Trophoblast cell (in vitro differentiated cells and primary cell): ENCODE measurements at places on chromosomes 7 and 10.
A peak's percentile ranks its signal among the peaks of the same experiment; 100 is the strongest.

GRCh38 chr7:94355454-94355853 is 39.2 kb upstream of the COL1A2 start:
- no peak for DNase-seq

DNA sequence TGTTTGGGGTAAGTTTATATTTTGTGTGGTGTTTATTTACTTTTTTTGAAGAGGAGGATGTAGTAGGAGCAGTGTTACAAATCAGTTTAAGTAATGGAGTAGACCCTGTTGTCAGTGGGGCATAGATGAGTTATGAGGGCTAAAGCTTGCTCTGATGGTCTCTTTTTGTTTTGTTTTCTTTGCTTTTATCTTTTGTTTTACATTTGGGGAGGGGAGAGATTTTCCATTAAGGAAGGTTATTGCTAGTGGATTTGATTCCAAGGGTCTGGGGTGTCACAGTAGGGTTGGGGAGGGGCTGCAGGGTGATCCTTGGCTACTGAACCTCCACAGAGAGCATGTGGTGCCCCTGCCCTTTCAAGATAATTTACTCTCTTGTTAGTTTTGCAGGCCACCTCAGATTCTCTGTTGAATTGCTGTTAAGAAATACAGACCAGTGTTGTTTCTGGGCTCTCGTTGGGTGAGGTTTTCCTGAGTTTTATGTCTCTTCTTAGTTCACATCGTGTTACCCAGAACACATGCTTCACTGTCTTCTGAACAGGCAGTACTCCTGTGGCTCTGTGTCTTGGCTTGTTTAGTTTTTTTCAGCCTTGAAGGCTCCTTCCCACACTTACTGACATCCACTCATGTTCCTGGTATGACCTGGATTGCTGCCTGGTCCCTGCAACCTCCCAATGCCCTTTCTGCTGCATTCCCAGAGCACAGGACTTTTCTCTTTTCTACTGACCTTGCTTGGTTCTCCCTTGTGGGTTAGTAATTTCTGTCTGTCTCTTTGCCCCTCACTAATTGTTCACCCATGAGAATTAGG is 4.2 kb downstream of the KIFBP start:
- DNase-seq: no peak

DNA sequence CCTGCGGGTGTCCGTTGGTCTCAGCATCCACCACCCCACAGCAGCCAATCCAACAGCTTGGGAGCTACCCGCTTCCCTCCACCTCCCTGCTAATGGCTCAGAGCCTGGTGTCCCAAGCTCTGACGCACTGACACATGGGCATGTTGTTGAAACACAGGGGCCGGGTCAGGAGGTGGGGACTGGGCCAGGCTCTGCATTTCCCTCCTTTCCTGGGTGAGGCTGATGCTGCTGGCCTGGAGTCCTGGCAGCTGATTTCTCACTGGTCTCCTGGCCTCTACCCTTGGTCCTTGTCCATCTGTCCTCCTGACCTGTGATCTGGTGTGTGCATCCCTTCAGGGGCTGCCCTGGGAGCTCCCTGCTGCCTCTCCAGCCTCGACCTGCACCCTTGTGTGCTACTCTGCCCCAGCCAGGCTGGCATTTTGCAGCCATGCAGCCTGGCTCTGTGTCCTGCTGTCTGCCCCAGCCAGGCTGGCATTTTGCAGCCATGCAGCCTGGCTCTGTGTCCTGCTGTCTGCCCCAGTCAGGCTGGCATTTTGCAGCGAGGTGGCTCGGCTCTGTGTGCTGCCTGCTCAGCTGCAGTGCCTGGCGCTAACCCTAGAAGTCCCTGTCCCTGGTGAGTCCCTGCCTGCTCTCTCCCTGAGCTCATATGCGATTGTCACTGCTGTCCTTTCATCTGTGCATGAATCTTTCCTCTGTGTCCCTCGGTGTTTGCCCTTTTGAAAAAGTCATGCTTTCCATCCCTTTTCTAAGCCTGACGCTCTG is 14.0 kb downstream of the AMZ1 start:
- no peak for DNase-seq

DNA sequence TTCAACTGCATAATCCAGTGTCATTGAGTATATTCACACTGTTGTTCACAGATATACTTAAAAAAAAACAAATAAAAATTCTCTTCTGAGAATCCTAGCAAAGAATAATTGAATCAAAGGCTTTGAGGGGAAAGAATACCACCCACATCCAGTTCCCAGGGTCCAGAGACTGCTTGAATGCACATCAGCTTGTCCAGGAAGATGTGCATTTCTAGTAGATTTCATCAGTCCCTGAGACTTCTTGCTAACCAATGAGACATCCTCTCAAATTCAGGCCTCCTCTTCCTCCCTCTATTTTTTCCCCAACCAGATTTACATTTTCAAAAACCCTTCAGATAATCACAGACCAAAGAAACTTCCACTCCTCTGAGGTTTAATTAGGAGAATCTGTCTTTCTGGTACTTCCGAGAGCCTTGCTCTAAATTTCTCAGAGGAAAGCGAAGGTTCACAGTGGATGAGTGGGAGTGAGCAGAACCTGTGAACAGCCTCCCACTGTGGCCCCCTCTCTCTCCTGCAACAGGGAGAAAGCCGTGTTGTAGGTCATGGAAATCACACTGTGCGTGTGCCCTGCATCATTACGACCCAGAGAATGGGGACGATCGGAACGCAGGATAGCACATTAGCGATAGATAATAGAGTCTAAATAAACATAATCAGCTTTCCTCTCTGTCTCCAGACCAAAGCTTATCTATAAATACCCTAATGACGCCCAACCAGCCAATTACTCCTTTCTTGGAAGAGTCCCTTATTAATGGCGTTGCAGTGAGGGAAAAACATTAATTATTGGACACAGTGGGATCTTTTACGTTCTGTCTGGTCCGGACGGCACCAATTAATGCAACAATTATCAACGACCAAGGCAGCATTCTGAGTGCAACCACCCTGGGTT is 212.5 kb downstream of the EMX2 start:
- DNase-seq: no peak

- DNase-seq: no peak
Measured at GRCh38 chr7:156438011-156438410, 202.6 kb upstream of the RNF32 start.

- no peak for DNase-seq
Measured at GRCh38 chr10:71589617-71590551, 129.7 kb downstream of the C10orf105 start.

- peak; percentile 69 for DNase-seq
Measured at GRCh38 chr7:83410989-83411591, 237.8 kb downstream of the SEMA3E start.

DNA sequence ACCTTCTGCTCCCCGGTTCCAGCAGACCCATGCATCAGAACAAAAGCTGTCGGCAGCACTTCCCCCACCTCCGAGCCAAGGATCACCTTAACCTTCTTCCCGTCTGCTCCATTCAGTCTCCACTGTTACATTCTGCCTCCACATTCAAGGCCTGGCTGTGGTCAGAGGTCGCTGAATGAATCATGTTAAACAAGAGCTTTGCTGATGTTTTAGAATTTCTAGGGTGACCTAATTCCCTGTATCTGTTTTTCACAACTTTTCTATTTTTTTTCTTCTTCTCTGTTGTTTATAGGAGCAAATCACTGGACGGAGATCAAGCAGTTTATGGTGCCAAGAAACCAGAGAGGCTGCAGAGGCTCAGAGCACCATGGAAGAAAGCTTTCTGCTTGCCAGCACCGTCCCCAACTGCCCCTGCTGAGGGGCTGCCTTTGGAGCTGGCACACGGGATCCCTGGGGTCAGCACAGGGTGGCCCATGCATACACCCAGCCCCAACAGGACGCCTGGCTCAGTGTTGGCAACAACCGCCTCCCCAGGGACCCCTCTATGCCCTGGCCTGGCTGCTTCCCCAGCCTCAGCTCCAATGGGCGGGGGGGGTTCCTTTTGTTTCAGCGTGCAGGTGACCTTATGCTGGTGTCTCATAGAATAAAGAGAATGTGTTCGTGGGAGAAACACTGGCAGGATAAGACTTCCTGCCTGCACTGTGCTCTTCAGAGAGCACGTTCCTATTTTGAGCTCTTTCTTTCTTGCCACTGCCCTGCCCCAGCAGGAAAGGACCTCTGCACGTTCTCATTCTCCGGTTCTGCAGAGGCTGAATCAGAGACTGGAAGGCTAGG is 182.7 kb upstream of the LYZL2 start:
- no peak for DNase-seq

DNA sequence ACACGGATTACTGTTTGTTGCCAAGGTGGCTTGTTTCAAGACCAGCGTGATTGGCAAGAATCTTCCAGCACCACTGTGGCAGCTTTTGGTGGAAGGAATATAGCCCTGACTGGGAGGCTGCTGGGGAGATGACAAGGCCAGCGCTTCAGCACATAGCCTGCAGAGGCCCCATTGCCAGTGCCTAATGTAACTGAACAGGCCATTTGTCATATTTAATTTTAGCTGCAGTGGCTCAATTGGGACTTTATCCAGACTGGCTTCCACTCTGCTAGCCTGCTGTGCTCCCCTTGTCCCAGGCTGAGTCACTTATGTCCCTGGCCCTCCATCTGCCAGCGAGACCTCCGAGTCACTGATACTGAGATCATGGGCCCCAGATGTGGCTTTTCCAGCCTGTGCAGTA is 483.1 kb downstream of the GALNT17 start:
- no peak for DNase-seq

DNA sequence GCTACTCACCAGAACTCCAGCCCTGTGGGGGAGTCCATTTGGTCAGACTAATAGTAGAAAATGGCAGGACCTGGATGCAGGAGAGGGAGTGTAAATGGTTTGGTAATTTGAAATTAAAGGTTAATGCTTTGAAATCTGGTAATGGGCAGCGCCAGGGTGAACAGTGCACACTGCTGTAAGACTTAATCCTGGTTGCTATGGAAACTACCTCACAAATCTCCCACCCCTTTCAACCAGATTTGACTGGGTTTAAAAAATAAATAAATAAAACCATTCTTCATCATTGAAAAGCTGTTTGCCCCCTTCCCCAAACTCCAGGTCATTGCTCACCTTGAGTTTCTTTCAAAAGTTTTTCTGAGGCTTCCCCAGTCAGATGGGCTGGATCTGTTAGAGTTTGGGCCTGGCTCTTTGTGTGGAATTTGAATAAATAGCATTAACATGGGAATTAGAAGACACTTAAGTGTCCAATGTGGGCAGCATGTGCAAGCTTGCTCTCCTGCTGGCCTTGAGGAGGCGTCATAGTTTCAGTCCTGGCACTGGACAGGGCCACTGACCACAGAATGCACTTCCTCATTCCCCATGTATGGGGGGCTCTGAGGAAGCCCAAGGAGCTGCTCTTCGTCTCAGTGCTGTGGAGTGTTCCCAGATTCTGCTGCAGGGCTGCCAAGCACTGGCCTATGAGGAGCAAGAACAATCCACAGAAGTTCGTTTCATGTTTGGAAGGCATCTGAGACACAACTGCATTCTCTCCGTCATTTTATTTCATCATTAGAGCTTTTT is 90.7 kb downstream of the LRRC4 start:
- no peak for DNase-seq

GRCh38 chr10:48439031-48439430 is 132.6 kb downstream of the MAPK8 start:
- no peak for DNase-seq

GRCh38 chr10:24209946-24210491 is 1.1 kb downstream of the KIAA1217 start:
- DNase-seq: peak; percentile 33

DNA sequence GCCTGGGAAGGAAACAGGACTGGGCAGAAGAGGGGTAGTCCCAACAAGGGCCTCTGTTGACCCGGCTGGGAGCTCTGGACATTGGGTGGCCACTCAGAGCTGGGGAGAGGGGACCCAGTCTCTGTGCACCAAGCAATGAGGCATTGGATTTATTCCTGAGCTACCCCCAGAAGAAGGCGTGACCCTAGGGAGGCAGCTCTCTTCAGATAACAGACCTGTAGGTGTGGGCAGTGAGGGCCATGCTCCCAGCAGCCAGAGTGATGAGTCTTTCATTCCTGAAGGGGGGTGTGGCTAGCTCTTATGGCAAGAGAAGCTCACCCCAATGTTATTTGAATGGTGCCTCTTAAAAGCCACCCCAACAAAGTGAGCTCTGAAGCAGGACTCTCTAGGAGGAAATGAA is 20.4 kb downstream of the TEX36 start:
- peak; percentile 12 for DNase-seq

- no peak for DNase-seq
Measured at GRCh38 chr7:121083790-121084251, 95.3 kb downstream of the CPED1 start.

GRCh38 chr7:43077732-43078391 is 34.6 kb upstream of the HECW1 start:
- peak; percentile 15 for DNase-seq

DNA sequence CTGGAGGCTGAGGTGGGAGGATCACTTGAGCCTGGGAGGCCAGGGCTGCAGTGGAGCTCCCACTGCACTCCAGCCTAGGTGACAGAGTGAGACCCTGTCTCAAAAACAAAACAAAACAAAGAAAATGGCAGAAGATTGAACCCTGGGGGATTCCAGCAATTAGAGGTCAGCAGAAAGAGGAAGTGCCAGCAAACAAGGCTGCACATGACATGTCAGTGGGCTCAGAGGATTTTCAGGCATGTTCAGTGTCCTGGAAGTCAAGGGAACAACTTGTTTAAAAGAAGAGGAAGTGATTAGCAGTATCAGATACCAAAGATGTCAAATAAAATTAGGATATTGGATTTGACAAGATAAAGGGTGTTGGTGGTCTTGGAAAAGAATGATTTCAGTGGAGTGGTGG is 32.3 kb downstream of the RAB18 start:
- no peak for DNase-seq

GRCh38 chr10:565146-565545 is 124.3 kb downstream of the DIP2C start:
- DNase-seq: no peak

- no peak for DNase-seq
Measured at GRCh38 chr7:89334797-89335196, 539.3 kb upstream of the TEX47 start.

DNA sequence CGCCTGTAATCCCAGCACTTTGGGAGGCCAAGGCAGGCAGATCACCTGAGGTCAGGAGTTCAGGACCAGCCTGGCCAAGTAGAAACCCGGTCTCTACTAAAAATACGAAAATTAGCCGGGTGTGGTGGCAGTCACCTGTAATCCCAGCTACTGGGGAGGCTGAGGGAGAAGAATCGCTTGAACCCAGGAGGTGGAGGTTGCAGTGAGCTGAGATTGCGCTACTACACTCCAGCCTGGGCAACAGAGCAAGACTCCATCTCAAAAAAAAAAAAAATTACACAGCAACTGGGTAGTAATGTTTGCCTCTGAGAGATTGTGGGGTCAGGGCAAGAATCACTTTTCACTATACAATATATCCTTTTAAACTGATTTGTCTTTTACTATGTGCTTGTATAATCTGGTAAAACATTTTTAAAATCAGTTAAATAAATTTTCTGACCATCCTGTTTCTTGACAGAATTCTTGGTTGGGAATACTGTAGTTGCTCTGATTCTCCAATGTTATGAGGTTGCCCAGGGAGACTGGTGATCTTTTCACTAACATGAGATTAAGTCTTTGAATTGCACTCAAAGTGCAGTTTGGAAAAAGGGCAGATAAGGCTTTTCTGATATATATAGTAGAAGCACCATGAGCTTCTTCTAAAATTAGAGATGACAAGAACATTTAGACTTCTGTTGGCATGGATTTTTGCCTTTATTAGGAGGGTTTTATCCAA is 1.5 kb downstream of the ENTPD7 start:
- no peak for DNase-seq

GRCh38 chr7:92873776-92874175 is 37.4 kb upstream of the CDK6 start:
- no peak for DNase-seq
